Breast epithelium (tissue), 4 donors: ENCODE measurements at places on chromosomes 4 and X. TPM values are rescaled to one million over a fixed set of nuclear protein-coding genes. Genes with fewer than 3 reads are reported as not detected.

The GAGE12F gene
- total RNA-seq: not detected

The SOD3 gene
- total RNA-seq: 77.3 TPM

GRCh38 chr4:10347281-10347795 lies 109.9 kb downstream of the ZNF518B start:
- no peak for DNase-seq

The HMX1 gene
- total RNA-seq: not detected

DNA sequence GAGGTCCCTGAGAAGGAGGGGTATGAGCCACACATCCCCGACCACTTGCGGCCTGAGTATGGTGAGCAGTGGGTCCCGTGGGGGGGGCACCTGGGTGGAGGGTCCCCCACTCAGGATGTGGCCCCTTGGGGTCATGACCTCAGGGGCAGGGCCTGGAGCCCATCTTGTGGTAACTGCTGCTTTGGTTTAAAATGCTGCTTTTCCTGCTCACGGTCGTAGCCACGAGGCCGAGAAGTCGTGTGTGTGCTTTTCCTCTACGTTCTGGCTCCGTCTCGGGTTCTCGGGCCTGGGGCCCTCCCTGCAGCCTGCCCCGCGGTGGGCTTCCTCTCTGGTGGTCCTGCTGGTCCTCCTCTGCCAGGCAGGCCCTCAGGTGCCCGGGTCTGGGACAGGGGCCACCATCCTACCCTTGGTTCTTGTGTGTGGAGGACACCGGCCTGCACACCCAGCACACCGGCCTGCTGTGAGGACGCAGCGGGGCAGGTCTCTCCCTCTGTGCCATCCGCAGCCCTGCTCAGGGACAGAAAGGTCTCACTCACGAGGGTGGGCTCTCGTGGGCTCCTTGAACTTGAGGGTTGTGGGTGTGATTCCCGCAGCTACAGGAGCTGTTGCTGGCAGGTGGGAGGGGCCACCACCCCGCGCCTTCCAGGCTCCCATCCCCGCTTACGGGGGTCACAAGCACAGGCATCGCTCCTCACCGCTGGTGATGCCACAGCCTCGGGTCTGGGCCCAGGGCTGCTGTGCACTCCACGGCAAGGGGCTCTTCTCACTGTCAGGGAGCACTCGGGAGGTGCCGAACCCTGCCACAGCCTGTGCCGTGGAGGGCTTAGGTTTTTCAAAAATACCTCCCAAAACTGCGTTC lies 19.6 kb downstream of the UVSSA start:
- no peak for DNase-seq
